ENCODE measurements at places on chromosomes 6 and 20.

- H3K4me1 ChIP-seq: no peaks in the 10 kb centered on the region
- H3K4me3 ChIP-seq: no peak overlapping the region
- H3K27ac ChIP-seq: no peak overlapping the region
- no peaks in the 10 kb centered on the region for H3K36me3 ChIP-seq
- H3K27me3 ChIP-seq: no peaks in the 10 kb centered on the region
- no peak for DNase-seq
Measured at GRCh38 chr6:40509086-40509485, 78.1 kb downstream of the LRFN2 start.

- H3K4me3 ChIP-seq: no peak overlapping the region
- no peaks in the 10 kb centered on the region for H3K4me1 ChIP-seq
- H3K36me3 ChIP-seq: no peaks in the 10 kb centered on the region
- no peaks in the 10 kb centered on the region for H3K27me3 ChIP-seq
- no peak overlapping the region for H3K27ac ChIP-seq
Measured at GRCh38 chr20:13149371-13150105, 71.5 kb upstream of the ISM1 start.

DNA sequence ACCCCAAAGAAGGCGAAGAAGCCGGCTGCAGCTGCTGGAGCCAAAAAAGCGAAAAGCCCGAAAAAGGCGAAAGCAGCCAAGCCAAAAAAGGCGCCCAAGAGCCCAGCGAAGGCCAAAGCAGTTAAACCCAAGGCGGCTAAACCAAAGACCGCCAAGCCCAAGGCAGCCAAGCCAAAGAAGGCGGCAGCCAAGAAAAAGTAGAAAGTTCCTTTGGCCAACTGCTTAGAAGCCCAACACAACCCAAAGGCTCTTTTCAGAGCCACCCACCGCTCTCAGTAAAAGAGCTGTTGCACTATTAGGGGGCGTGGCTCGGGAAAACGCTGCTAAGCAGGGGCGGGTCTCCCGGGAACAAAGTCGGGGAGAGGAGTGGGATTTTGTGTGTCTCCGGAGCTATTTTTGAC lies 69.6 kb downstream of the HFE start:
- 0 out of 2 replicates have a peak, but pooled peaks cover 1% of the 10 kb centered on the region for H3K4me1 ChIP-seq
- peak; percentile 50 for DNase-seq
- H3K27me3 ChIP-seq: no peaks in the 10 kb centered on the region
- H3K4me3 ChIP-seq: peak overlapping the region; percentile 82
- no peaks in the 10 kb centered on the region for H3K36me3 ChIP-seq

- peaks cover 6% of the 10 kb centered on the region for H3K4me1 ChIP-seq
- peaks cover 3% of the 10 kb centered on the region for H3K36me3 ChIP-seq
- H3K27me3 ChIP-seq: no peaks in the 10 kb centered on the region
- peak; percentile 49 for DNase-seq
Measured at GRCh38 chr20:8777911-8778310, 291.0 kb upstream of the PLCB4 start.

DNA sequence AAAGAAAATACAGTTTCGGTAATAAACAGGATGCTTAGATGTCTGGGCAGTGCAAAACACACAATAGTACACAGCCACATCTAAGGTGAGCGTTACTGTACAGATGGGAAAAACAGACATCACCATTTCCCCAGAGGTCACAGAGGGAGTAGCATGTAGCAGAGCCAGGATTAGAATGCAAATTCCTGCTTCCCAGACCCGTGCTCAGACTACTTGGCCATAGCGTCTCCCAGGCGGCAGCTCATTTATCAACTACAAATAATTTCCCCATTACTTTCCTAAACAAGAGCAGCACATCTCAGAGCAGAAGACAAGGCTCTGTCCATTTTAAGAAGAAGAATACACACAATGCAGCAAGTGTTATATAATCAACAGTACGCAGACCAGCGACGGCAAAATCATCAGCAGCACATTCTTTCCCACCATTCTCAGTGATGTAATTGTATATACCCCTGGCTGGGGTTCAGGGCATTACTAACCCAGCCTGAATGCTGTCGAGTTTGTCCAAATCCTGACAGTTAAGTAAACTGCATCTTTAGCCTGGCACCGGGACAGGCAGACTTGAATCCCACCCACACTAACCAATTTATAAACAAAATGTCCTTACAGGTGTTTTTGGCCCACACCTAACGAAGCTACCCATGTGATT lies 61.9 kb downstream of the CNKSR3 start:
- no peaks in the 10 kb centered on the region for H3K27me3 ChIP-seq
- H3K4me3 ChIP-seq: no peak overlapping the region
- DNase-seq: peak; percentile 93
- H3K4me1 ChIP-seq: peaks cover 8% of the 10 kb centered on the region

DNA sequence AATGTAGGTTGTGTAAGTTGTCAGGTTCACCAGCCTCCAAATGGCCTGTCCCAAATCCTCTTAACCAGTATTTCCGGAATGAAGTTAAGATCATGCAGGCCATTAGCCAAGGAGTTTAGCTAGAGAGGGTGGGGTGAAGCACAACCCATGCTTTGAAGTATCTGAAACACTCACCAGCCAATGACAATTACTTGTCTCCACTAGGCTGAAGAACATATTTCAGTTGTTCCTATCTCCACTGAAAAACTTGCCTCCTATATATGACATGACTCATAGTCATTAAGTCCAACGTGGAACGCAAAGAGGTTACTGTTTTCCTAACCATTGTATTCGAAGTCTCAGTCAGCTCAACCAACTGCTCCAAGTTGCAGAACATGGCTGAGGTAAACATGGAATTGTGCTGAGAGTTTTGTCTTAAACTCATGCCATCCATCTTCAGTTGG lies 37.4 kb upstream of the TNFAIP3 start:
- peaks cover 2% of the 10 kb centered on the region for H3K27me3 ChIP-seq
- no peak overlapping the region for H3K4me3 ChIP-seq
- H3K27ac ChIP-seq: no peak overlapping the region
- H3K4me1 ChIP-seq: no peaks in the 10 kb centered on the region
- peak; percentile 43 for DNase-seq

- H3K27me3 ChIP-seq: peaks cover 80% of the 10 kb centered on the region
- DNase-seq: no peak
- H3K4me1 ChIP-seq: peaks cover 3% of the 10 kb centered on the region
- H3K36me3 ChIP-seq: no peaks in the 10 kb centered on the region
- H3K27ac ChIP-seq: no peak overlapping the region
Measured at GRCh38 chr20:21508230-21509078, 5.4 kb downstream of the NKX2-2 start.

GRCh38 chr20:38877483-38877882 lies 48.7 kb upstream of the FAM83D start:
- peaks cover 5% of the 10 kb centered on the region for H3K27me3 ChIP-seq
- H3K36me3 ChIP-seq: no peaks in the 10 kb centered on the region
- H3K4me3 ChIP-seq: no peak overlapping the region
- no peaks in the 10 kb centered on the region for H3K4me1 ChIP-seq

DNA sequence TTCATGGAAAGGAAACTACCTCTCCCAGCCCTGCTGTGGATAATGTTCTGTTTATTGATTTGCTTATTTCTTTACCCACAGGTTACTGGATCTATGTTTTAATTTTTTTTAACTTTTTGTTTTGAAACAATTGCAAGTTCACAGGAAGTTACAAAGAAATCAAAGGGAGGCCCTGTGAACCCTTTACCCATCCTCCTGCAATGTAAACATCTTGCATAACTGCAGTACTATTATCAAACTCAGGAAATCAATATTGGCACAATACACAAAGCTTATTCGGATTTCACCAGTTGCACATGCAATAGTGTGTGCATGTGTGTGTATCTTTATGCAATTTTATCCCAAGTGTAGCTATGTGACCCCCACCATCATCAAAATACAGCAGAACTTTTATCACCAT lies 398.0 kb downstream of the BTBD3 start:
- no peak overlapping the region for H3K27ac ChIP-seq
- no peaks in the 10 kb centered on the region for H3K4me1 ChIP-seq
- DNase-seq: no peak
- no peaks in the 10 kb centered on the region for H3K36me3 ChIP-seq
- no peaks in the 10 kb centered on the region for H3K27me3 ChIP-seq

DNA sequence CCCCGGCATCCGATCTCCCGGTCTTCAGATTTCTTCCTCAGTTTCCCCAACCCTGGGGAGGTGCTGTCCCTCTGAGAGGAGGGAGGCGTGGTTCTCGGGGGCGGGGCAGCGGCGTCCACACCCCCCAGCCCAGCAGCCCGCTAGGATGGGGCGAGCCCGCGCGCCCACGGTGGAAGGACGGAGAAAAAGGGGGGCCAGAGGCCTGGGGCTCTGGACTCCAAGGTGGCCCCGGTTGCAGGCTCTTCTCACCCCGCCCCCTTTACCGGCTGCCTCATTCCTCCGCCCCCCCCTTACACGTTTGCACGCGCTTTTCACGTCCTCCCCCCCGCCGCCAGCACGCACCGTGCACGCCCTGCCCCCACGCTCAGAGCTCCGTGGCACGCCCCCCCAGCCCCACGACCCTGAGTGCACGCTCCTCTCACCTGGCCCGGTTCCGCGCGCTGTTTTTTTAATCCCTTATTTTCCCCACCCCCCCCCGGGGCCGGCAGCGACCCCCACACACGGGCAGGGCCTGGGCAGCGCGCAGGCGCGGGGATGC lies 402 bp downstream of the ZBTB12 start:
- peak; percentile 41 for DNase-seq
- H3K27me3 ChIP-seq: no peaks in the 10 kb centered on the region
- H3K4me1 ChIP-seq: peaks cover 10% of the 10 kb centered on the region
- 0 out of 2 replicates have a peak, but pooled peaks cover 3% of the 10 kb centered on the region for H3K36me3 ChIP-seq
- peak overlapping the region; percentile 64 for H3K27ac ChIP-seq

GRCh38 chr6:85168146-85168545 lies 281.7 kb upstream of the NT5E start:
- no peak overlapping the region for H3K4me3 ChIP-seq
- no peaks in the 10 kb centered on the region for H3K4me1 ChIP-seq
- no peak overlapping the region for H3K27ac ChIP-seq

DNA sequence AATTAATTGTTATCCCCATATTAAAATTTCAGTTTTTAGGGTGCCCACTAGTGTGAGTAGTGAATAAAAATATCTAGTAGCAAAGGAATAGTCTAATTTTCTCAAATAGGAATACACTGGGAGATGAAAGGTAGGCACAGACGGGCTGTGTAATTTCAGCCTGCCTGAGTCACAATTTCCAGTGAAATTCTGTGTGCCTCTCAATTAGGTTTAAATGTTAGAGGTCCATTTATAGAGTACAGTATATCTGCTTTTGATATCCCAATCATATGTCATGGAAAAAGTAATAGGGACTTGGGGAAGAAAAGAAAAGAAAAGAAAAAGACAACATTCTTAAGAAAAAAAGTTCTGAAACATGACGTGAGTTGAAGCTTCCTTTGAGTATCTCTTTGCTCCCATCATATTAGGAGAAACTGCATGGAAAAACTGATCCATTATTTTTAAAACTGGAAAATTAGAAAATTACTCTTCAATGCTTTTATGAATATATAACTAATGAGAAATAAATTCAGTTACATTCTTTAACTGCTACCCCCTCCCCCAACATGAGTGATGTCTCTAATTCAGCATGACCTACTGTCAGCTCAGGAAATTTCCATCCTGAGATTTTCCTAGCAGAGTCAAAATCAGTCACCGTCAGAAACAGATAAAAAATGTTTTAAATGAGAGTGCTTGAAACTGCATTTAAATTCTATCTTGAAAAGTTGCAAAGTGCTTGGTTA lies 473.8 kb upstream of the HSF2 start:
- no peaks in the 10 kb centered on the region for H3K27me3 ChIP-seq
- DNase-seq: no peak
- H3K4me1 ChIP-seq: no peaks in the 10 kb centered on the region
- H3K36me3 ChIP-seq: no peaks in the 10 kb centered on the region
- no peak overlapping the region for H3K27ac ChIP-seq
- no peak overlapping the region for H3K4me3 ChIP-seq

DNA sequence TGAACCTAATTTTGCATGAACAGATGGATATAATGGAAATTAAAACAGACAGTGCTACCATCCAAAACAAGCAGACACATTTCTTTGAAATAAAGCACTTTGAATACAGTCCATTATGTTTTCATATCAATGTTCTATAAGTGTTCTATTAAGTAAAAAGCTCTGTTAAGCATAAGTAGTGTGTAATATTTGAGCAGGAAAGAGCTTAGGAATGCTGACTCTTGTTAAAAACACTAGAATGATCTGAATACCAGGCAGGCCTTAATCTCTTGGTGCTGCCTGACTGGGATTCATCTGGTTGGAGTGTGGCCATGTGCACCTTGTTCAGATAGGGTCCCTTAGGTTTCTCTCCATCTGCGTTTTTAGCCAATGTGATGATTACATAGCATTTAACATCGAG lies 130.9 kb downstream of the KIF6 start:
- no peaks in the 10 kb centered on the region for H3K27me3 ChIP-seq
- no peak overlapping the region for H3K27ac ChIP-seq
- no peak for DNase-seq
- H3K36me3 ChIP-seq: no peaks in the 10 kb centered on the region

GRCh38 chr6:68651011-68651985 lies 16.2 kb downstream of the ADGRB3 start:
- H3K27me3 ChIP-seq: no peaks in the 10 kb centered on the region
- H3K4me1 ChIP-seq: no peaks in the 10 kb centered on the region
- H3K4me3 ChIP-seq: no peak overlapping the region
- H3K27ac ChIP-seq: no peak overlapping the region

DNA sequence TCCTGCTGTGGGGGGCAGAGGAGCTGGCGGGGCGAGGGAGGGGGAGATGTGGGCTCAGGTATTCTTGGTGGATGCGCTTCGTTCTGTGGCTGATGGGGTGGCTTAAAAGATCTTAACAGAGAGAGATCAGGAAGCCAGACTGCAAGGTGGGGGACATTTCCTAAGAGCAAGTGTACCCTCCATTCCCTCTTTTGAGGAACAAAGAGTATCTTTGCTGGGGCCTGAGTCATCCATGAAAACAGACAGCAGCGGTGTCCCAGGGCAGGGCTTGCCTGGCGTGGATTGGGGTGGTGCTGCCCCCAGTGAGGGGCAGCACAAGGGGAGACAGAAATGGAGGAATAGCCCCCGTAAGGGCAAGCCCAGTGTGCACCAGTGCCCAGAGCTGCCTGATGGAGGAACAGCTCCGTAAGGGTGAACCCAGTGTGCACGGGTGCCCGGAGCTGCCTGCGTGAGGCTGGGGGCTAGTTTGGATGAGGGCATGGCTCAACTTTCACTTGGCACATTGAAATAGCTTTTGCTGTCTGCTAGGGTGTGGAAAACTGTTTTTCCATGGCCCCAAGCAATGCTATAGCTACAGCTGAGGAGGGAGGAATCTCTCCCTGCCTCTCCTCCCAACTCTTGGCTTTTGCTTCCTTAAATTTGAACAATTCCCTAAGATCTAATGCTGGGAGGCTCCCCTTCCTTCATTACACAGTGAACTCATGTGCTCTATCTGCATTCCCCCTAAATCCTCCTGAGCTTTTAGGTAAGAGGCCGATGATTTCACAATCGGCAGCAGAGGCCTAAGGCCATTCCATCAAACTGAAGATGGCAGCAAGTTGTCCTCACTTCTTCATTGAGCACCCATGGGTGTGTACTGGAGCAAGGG lies 12.9 kb downstream of the MAPK13 start:
- no peak overlapping the region for H3K4me3 ChIP-seq
- H3K36me3 ChIP-seq: peaks cover 4% of the 10 kb centered on the region
- H3K27me3 ChIP-seq: peaks cover 8% of the 10 kb centered on the region
- no peak for DNase-seq
- H3K4me1 ChIP-seq: 0 out of 2 replicates have a peak, but pooled peaks cover 2% of the 10 kb centered on the region

GRCh38 chr20:35891375-35891774 lies 62.9 kb downstream of the SCAND1 start:
- no peaks in the 10 kb centered on the region for H3K27me3 ChIP-seq
- H3K4me1 ChIP-seq: peaks cover 10% of the 10 kb centered on the region
- peaks cover 8% of the 10 kb centered on the region for H3K36me3 ChIP-seq
- DNase-seq: peak; percentile 80
- H3K4me3 ChIP-seq: no peak overlapping the region

Data from IMR-90 (cell line).